ENCODE measurements at places on chromosomes 3 and 15.

DNA sequence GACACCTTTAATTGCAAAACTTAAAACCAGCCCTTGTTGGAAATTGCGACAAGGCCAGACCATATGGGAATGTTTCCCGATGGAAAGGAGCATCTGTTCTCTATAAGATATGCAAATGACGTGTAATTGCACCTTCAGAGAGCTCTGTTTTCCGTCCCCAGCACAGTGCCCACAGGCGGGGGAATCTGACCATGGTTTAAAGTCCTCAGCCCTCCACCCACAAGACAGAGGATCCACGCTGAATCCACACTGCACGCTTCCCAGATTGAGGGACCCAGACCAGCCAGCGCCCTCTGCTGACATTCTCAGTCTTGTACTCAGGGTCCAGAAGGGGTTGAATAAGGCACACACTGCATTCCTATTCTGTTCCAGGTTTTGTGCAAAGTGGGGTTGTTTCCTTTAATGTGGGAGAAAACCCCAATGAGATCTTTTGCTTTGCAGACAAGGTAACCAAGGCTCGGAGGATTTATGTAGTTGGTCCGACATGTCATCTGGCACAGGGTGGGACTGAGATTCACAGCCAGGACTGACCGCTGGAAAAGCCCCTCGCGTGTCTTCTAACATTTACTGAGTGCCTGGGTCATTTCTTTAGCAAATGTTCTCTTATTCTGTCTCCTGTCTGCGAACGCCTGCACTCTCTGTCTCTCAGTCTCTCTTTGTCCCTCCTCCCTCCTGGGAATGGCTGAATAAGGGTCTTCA is 36.8 kb upstream of the KLHL25 start:
- peak; percentile 60 for DNase-seq

DNA sequence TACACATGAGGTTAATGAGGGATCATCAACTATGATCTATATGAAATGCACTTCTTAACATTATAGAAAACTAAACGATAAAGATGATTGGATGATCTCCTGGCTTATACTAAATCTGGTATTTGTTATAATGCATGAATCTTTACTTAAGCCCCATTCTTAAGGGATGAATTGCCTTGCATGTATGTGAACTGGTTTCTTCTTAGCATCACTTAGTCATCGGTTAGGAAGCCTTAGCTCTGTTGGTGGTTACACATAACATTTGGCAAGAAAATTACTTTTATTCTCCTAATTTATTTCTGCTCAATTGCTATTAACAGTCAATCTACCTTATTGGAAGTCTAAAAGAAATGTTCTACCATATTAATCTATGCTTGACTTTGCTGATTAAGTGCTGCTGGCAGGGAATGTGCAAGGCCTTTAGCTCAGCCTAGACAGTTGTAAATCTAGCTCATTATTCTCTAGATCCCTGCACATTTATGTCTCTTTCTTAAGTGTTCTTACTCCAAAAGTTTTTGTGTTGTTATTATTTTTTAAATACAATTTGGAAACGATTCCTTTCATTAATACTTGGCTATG is 356.0 kb downstream of the ZPLD1 start:
- no peak for DNase-seq

DNA sequence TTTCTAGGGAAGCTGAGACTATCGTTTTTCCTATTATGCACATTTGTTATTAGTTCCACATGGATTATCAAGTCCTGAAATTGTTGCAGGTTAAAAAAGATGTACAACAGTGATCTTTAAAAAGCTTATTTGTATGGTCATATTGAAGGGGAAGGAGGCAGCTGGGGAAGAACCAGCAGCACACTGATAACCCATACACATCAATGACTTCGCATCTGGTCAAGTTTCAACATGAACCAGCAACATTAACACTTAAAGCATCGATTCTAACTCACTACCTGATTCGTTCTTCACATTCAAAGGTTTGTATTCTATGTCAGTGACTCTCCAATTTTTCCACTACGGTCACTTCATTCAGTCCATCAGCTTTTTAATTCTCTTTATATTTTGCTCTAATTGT is 56.4 kb downstream of the NCEH1 start:
- no peak for DNase-seq

- no peak for DNase-seq
Observed at GRCh38 chr3:31405515-31405914, 127.2 kb upstream of the STT3B start.

DNA sequence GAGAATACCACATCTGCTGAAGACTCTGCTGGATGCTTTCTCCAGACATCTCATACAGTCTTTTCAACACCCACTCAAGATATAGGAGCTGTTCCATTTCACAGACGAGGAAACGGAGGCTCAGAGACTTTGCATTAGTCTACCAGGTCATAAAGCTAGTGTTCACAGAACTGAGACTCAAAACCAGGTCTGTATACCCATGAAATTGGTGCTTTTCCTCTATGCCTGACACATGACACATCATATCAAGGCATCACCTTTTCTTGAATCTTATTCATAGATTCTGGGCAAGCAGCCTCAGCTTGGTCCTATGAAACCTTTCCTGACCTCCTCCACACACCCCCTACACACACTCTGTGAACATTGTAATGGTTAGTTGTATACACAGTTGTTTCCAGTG is 101.2 kb downstream of the LPP start:
- DNase-seq = no peak

DNA sequence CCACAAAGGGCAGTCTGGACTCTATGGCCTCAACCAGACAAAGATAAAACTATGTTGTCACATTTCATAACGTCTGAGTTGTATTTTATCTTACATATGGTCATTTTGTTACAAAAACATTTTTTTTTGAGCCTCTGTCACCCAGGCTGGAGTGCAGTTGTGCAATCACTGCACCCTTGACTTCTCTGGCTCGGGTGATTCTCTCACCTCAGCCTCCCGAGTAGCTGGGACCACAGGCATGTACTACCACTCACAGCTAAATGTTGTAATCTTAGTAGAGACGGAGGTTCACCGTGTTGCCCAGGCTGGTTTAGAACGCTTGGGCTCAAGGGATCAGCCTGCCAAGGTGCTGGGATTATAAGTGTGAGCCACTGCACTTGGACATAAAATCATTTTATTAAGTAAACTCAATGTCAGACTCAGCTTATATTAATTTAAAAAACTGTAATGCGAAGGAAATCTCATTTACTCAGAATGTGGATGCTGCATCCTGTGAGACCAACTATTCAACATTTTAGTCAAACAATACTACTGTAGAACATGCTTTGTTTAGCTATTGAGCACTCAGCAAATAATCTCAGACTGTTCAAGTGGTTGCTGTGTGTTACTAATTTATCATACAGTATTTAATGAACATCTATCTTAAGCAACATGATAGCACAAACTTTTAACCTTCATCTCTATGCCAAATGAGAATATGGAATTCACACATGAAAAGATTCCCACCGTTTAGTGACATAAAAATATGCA is 209.2 kb downstream of the TBL1XR1 start:
- DNase-seq = no peak

DNA sequence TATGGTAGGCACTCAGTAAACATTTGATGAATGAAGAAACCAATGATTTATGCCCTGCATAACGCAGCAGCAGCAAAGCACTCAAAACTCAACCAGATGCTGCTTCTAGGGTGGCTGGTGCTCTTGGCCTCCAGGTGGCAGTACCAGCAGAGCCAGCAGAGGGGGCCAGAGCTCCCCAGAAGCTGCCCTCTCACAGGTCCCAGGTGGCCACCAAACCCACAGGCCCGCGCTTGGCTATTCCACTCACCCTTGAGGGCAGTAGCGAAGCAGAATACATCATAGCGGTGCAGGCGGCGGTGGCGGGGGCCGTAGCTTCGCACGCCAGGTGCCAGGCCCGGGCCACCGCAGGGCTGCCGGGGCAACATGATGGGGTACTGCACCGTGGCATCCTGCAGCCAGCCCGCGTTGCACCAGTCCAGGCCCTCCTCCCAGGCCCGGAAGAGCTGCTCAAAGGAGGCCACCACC is 16.6 kb downstream of the HAPLN3 start:
- DNase-seq = no peak
